Stimulated activated CD8-positive, alpha-beta memory T cell treated with anti-CD3 and anti-CD28 coated beads, Interleukin-12 subunit alpha, Interleukin-12 subunit beta, amount 100 ng/mL, for 4 hours (primary cell): ENCODE measurements at places on chromosomes 12 and 14.

DNA sequence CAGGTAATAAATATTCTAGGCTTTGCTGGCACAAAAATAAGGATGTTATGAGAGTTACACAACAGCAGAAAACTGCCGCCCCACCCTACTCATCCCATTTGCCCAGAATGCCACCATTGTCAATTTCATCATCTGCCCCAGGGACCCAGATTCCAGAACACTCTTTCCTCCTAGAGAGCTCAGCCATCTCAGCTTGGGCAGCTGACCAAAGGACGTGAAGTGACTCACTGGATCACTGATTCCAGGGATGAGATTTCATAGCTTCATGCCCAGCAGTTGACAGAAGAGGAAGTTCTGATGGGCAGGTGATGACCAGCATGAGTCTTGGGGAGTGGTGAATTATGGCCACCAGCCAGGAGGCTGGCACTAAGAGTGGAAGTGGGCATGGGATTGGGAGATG lies 450.3 kb downstream of the RMST start:
- DNase-seq = no peak

DNA sequence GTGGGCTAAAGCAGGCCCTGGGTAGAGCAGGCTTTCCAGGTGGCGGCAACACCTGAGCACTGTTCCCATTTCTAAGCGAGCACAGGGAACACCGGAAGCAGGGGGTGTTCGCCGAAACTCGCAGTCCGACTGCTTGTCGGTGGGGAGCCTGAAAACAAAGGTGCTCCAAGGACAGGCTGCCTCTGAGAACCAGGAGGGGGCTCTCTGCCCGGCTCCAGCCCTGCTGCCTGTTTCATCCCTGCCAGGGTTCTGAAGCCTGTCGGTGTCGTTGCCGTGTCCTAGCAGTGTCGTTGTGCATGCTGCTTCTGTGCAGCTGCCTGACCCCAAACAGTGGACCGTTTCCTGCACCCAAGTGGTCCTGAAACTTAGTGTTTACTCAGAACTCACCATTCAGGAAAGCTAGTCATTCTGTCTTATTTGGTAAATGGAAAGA lies 21.8 kb downstream of the CCNK start:
- DNase-seq = no peak

DNA sequence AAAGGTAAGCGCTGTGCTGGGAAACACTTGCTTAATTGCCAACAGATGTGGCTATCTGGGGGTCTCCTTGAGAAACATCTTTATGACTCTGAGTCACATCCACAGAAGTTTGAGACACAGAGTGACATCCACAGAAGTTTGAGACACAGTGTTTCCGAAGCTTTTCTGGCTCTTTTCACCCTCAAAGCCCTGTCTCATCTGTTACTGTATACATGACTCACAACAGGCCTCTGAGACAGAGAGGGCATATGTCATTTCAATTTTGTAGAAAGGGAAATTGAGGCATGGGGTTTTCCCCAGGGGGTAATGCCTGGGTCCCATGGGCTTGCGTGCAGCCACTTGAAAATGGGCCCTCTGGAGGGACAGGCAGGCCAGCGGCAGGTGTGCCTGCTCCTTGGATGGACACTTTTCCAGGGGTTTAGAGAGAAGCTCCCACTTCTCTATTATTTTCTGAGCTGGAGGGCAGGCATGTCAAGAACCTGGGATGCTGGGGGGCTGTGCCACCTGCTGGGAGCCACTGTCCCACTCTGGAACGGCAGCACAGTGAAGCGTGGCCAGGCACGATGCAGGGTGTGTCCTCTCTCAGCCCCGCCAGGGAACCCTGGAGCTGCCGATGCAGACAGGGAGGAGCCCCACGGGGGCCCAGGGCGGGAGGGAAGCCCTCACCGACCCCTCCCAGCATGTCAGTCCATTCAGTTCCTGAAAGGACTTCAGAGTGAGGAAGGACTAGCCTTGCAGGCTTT lies 111.3 kb upstream of the FKBP4 start:
- no peak for DNase-seq

GRCh38 chr12:126506426-126507182 lies 1441.4 kb downstream of the AACS start:
- DNase-seq = no peak

- DNase-seq = no peak
Measured at GRCh38 chr14:67641902-67642749, 22.4 kb downstream of the ARG2 start.

GRCh38 chr12:1884651-1885050 lies 33.8 kb downstream of the CACNA2D4 start:
- DNase-seq = no peak

DNA sequence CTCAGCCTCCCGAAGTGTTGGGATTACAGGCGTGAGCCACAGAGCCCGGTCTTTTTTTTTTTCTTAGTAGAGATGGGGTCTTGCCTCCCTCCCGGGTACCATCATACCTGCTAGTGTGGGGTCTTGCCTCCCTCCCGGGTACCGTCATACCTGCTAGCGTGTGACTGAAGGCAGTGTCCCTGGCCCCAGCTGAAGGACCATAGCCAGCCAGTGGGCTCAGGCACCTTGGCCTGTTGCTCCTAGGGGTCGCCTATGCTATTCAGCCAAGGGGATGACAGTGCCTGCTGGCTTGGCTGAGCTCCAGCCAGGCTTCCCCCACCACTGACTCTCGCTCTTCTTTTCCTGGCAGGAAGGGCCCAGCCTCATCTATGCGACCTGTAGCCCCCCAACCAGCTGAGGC lies 10.5 kb upstream of the BLTP3B start:
- no peak for DNase-seq

DNA sequence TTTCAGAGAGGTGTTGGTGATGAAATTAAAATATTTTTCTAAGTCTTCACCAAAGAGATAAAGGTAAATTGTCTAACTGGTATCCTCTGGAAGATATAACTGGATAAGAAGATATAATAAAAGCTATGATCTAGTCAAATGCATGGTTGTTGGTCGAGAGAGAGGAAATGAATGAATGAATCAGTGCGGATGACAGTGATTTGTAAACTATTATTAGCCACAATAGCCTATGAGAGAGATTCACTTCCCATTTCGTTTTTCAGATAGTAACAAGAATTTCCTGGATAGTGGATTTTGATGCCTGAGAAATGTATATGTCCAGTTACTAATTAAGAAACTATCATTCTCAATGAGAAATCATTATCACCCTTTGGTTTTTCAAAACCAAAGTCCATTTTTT lies 63.1 kb downstream of the HEATR5A start:
- no peak for DNase-seq

GRCh38 chr14:52262600-52262999 lies 4.9 kb upstream of the PTGDR start:
- no peak for DNase-seq

DNA sequence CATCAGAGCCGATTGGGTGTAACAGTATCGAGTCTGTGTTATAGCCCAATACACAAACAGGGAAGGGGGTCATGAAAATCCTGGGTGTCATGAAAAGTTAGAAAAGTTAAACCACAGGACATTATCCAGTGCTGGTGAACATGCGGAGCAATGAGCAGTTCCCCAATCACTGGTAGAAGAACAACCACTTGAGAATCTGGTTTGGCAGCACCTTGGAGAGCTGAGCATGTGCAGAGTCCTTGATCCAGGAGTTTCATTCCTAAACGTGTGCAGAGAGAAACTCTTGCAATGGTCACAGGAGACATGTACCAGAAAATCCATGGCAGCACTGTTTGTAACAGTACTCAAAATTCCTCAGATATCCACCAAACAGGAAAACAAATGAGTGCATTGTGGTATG lies 23.0 kb upstream of the JDP2 start:
- DNase-seq = no peak

- no peak for DNase-seq
Measured at GRCh38 chr12:89475203-89475990, 49.2 kb downstream of the GALNT4 start.

DNA sequence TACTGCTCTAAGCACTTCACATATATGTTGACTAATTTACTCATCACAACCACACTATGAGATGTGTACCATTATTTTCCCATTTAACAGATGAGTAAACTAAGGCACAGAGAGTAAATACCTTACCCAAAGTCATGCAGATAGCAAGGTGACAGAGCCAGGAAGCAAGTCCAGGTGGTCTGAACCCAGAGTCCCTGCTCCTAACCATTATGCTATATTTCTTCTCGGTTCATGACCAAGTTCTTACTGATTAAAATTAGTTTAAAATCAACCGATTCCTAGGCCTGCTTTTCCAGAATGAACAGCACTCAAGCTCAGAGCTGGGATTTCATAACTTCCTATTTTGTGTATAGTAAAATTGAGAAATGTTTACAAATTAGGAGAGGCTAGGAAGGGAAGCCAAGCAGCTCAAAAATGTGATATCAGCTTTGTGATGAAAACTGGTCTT lies 85.5 kb upstream of the EGLN3 start:
- no peak for DNase-seq

DNA sequence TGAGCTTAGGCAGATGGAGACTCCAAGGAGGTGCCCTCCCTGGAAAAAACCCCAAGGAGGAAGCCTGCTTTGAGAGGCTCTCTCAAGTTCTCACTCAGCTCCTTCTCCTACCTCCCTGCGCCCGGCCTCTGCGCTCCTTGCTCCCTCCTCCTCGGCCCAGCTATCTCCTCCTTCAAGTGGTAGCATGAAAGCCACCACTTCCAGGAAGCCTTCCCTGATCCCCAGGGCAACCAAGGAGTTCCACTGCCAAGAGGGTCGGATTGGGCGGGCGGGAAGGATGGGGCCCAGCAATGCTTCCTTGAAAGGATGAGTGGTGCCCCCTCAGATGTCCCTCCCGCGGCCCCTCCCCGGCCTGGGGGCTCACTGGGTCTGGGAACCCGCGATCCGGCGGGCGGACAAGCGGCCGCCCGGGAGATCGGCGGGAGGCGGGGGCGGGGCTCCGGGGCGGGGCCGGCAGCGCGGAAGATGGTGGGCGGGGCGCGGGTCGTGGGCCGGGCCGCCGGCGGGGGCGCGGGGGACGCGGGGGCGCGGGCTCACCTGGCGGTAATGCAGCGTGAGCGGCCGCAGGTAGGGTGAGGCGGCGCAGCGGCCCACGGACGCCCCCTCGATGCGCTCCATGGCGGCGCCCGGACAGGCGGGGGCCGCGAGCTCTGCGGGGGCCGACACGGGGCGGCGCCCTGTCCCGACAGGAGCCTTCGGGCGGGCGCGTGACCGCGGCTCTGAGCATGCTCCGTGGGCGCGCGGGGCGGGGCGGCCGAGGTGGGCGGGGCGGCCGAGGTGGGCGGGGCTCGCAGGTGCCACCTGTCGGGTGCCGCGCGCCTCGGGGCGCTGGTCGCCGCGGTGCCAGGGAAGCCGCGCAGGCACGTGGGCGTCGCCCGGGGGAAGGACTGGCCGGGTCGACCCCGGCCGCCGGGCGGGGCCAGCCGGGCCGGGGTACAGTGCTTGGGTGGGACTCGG lies at the start of gene NUDT14:
Gene NUDT14 (minus strand): TSS at position 721 of the 957 bp plus-strand sequence. CDS start 103 bp downstream, at position 618.
- peak; percentile 82 for DNase-seq

- DNase-seq = no peak
Measured at GRCh38 chr14:49092345-49092744, 493.8 kb downstream of the RPS29 start.

GRCh38 chr14:40133463-40133862 lies 701.2 kb upstream of the FBXO33 start:
- DNase-seq = no peak

DNA sequence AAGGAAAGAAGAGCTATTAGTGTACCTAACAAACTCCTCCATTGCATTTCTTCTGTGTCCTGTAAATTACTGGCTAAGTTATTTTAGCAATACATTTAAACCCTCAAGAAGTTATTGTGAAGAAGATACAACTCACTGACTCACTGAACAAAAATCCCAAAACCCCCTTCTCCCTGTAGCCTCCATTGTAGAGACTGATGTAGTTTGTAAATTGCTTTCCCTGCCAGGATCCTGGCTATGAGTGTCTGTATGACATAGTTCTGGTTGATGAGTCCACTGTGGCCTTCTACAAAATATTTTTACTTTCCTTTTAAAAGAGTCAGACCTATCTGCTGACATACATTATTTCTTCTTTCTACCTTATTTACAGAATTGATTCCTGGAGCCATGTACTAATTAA lies 155.6 kb downstream of the SLC6A15 start:
- DNase-seq = no peak

DNA sequence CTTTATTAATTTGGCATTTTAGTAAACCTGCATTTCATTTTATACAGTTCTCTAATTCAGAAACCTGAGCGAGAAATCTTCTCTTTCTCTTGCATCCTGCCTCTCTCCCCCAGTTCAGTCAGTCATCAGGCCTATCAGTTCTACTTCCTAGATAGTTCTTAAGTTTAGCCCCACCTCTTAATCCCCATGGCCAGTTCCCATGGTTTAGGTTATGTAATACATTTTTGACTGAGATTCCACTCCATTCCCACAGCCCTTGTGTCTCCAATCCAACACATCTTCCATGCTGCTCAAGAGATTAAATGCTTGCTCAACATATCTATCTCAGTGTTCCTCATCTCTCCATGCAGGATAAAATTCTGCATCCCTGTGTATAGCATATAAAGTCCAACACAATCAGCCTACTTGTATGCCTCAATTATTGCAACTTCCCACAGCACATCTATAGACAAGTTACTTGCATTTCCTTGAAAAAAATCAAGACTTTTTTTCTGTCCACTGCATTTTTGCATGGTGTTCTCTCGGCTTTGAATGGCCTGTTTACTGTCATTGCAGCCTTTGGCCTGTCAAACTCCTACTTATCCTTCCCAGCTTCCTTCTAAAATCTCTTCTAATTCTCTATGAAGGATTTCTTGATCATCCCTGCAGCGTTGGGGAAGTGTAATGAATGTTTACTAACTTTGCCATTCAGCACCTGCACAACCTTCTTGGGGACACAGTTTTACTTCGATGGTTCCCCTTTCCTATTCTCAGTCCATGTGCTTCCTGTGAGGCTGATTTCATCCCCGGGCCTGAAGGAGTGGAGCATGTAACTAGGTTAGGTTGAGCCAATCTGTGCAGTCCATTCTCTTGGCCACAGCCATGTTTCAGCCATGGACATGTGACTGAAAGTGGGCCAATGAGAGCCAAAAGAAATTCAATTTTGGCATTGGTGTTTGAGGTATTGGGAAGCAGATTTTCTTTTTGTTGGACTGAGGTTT lies 80.8 kb downstream of the DACT1 start:
- DNase-seq = no peak

DNA sequence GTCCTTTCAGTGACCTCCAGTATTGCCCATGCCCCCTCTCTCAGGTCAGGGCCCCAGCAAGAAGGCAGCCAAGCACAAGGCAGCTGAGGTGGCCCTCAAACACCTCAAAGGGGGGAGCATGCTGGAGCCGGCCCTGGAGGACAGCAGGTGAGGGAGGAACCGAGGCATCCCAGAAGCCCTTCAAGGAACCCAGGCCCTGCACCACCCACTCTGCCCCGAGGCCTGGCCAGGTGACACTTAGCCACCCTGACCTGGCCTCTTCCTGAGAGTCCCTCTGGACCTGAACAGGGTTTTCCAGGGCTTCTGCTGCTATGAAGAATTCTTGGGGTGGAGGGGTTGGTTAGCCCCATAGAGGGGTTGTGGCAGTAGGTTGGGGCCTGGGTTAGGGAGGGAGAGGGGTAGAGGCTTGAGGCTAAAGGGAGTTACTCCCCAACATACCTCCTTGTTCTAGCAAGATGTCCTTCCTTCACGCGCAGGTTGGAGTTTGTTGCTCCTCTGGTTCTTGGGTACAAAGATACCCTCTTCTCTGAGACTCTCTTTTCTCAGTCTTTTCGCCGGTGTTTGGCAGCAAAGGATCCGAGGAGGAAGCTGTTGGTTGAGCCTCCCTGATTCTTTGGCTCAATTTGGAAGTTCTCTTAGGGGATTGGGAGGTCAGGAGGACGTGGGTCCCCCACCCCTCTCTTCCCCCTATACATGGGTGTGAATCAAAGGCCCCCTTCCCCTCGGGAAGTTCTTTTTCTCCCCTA lies 2.1 kb downstream of the TARBP2 start:
- no peak for DNase-seq

- no peak for DNase-seq
Measured at GRCh38 chr12:108214486-108214885, 85.4 kb downstream of the WSCD2 start.
